AG10803 (cell line): ENCODE measurements at places on chromosomes 7 and 10.
A peak's percentile ranks its signal among the peaks of the same experiment; 100 is the strongest.

- no peak for DNase-seq
Measured at GRCh38 chr7:36928718-36929117, 204.4 kb upstream of the AOAH start.

DNA sequence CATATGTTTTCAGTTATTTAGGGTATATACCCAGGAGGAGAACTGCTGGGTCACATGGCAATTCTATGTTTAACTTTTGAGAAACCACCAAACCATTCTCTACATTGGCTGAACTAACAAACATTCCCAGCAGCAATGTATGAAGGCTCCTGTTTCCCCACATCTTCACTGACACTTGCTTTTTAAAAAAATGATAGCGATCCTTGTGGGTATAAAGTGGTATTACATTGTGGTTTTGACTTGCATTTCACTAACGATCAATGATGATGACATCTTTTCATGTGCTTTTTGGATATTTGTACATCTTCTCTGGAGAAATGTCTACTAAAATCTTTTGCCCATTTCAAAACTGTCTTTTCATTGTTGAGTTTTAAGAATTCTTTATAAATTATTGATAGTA, 51.2 kb upstream of the ANAPC16 start:
- peak; percentile 34 for DNase-seq

- no peak for DNase-seq
Measured at GRCh38 chr7:2814946-2815874, 28.9 kb downstream of the GNA12 start.

GRCh38 chr10:107104026-107104652, 60.4 kb downstream of the SORCS1 start:
- DNase-seq, result no peak

GRCh38 chr10:61642150-61642571, 20.6 kb upstream of the CABCOCO1 start:
- peak; percentile 12 for DNase-seq

DNA sequence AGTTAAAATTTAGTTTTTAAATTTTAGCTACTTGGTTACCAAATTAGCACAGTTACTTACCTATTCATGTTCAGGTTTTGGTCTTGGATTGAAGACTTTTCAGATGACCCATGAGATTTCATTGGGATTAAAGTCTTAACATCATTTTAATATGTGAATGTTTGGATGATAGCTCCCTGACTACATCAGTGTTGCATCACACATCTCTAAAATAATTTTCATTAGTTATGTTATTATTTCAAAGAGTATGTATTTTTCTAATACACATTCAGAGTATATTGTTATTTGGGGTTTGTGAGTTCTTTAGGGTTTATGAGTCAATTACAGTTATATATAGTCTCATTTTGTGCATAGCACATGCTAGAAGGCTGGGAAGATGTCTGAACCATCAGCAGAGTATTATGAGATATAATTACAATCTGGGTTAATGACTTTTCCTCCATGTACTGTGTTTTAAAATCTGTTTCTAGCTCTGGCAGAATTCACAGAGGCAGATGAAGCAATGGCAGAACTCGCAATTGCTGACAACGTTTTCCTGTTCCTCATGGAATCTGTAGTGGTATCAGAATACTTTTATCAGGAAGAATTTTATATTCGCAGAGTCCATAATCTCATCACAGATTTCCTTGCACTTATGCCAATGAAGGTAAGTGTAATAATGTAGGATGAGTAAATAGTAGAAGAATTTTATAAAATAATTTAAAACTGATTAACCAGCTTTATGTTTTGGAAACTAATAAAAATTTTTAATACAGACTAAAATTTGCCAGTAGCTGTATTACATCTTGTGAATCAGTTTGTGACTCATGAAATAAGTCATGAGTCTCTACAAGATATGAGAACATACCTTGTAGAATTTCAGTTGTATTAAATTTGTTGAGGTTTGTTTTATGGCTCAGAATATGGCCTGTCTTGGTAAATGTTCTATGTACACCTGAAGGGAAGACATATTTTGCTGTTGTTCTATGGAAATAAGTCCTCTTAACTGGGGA, 26.9 kb downstream of the NUP205 start:
- DNase-seq, result no peak

DNA sequence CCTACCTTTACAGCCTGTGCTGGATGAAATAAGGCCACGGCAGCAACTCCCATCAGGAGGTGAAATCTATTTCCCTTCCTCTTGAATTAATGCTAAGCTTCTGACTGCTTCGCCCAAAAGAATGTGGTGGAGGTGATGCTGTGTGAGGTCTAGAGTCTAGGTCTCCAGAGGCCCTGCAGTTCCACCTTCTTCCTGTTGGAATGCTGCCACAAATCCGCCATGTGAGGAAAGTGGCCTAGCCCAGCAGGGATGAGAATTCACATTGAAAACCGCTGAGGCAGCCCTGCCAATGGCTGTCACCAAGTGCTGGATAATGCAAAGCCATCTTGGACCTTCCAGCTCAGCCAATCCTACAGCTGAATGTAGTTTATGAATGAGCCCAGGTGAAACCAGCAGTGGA, 28.0 kb downstream of the RHOBTB1 start:
- no peak for DNase-seq

- no peak for DNase-seq
Measured at GRCh38 chr10:64286533-64286932, 765.3 kb downstream of the REEP3 start.

DNA sequence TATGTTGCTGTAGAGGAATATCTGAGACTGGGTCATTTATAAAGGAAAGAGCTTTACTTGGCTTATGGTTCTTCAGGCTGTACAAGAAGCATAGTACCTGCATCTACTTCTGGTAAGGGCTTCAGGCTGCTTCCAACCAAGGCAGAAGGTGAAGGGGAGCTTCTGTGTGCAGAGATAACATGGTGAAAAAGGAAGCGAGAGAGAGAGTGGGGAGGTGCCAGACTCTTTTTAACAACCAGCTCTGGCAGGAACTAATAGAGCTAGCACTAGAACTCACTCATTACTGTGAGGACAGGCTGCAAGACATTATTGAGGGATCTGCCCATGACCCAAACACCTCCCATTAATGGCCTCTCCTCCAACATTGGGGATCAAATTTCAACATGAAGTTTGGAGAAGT, 94.5 kb downstream of the KIF20B start:
- no peak for DNase-seq

GRCh38 chr7:41328544-41328943, 374.3 kb downstream of the INHBA start:
- DNase-seq, result peak; percentile 53

DNA sequence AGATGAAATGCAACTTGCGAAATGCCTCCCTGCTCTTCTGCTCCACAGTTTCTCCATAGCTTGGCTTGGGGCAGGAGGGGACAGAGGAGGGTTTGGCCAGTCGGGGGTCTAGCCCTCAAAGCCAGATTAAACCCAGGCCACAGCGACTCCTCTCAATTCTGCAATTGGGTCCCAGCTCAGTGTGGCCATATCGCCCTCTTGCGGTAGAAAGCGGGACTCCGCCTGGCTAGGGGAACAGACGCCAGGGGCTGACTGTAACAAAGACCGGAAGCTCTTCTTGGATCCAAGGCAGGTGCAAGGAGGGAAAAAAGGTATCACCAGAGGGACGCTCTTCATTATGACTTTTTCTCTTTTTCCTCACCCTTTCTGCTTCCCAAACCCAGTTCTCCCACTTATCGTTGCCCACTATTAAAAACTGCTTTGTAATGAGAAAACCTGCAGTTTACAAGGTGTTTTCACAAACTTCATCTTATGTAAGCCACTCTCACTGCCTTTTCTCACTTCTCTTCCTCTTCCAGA, 36.6 kb upstream of the TNPO3 start:
- DNase-seq, result peak; percentile 44

- DNase-seq, result peak; percentile 86
Measured at GRCh38 chr7:54788664-54789063, 29.7 kb upstream of the SEC61G start.

DNA sequence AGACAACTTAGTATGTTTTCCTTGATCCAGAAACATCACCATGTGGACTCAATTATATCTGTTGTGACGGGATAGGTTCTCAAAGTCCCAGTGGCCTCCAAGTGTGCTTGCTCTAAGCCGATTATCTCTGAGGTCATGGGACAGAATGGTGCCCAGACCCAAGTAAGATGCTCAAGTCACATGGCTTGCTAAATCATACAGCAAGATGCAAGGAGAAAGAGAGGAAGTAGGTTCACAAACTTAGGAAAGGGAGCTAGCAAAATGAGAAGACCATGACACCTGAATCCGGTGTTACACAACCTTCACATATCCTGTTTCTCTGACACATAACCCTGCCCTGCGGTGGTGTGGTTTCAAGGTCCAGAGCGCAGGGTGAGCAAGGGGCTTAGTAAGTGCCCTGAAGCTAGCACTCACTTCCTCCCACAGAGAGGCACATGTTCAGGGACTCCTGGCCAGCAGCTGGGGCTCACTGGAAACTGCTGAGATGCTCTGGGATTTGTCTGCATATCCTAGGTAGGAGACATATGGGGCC, 590.9 kb upstream of the ANKRD30A start:
- peak; percentile 83 for DNase-seq

- no peak for DNase-seq
Measured at GRCh38 chr10:129939416-129940275, 24.4 kb downstream of the EBF3 start.

DNA sequence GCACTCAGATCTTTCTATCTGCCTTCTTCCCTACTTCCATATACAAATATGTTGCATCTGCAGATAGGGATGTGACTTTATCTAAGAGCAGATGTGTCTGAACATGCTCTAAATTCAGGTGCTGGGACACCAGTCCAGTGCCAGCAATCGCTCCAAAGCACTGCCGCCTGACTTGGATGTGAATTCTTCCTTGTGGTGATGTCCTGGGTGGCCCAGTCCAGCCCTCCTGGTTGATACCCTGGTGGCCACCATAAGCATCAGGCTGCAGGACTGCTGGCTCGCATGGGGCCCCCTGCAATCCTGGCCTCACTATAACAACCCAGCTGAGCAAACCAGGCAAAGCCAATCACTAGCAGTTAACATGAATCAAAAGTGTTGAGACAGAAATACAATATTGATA, 149.2 kb upstream of the PDE1C start:
- no peak for DNase-seq

DNA sequence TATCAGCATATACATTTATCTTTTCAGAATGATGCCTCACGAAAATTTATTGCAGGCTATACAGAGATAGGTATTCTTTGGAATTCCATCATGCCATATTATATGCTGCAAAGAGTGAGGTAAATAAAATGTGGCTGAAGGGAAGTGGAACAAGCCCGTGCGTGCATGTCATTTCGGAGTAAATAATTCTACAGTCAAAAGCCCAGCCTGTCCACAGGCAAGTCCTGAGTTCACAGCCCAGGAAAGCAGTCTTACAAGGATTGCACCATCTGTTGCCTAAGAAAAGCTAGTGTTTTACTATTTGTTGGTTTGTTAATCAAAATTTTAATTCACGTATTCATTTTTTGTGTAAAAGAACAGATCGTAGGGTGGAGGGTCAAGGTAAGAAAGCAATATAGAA, 292.4 kb upstream of the AKR1E2 start:
- DNase-seq, result peak; percentile 72

DNA sequence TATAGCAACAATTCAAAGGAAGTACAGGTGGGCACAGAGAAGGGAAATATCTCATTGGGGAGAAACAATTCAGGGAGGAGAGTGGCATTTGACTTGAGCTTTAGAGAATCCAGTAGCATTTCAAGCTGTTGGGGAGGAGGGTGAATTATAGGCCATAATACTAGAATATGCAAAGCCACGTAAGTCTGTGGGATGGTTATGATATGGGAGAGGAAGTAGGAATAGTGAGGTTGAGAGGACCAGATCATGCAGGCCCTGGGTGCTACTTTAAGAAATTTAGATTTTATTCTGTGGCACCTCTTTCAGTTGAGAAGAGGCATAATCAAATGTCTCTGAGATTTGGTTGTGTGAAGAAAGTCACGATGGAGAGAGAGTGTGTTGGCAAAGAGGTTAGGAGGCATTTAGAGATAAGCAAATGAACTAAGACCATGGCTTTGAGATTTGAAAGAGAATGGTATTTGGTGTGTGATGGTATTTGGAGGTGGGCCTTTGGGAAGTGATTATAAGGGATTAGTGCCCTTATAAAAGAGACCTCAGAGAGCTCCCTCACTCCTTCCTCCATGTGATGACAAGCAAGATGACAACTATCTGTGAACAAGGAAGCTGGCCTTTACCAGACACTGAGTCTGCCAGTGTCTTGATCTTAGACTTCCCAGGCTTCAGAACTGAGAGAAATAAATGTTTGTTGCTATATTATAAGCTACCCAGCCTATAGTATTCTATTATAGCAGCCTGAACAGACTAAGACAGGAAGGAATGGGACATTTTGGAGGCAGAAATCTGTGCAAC, 15.1 kb downstream of the ADD3 start:
- no peak for DNase-seq

DNA sequence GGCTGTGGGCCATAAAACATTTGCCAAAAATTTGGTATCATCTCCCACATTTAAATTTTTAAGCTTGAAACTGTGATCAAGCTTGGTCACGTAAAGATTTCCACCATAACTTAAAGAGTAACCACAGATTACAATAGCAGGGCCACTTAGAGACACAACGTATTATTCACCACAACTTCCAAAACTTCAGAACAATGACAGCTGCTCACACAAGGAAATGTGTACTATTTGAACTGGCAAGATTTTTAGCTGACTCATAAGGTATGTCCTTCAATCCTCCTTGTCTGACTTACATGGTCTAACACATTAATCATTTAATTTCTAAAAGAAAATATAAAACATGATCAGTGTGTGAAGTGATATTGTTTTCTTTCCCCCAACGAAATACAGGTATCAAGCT, 234.5 kb downstream of the PARD3 start:
- DNase-seq, result peak; percentile 55

GRCh38 chr7:12684733-12685132, 2.7 kb upstream of the ARL4A start:
- no peak for DNase-seq

- DNase-seq, result no peak
Measured at GRCh38 chr7:25861601-25862260, 290.3 kb upstream of the NFE2L3 start.

DNA sequence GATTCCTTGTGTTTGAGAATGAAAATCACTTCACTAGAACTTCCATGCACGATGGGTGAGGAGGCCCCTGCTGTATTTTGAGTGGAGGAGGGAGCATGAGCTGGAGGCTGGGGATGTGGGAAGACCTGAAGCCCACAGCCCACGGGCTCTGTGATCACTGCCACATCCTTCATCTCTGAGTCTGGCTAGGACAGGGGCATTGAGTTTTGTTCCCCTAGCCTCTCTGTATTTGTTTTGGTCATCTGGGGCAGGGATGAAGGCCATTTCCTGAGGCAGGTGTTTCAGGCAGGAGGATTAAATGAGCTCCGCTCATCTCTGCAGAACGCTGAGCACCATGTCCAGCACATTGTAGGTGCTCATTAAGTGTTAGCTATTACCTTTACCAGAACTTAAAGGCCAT, 293.6 kb downstream of the GLRX3 start:
- no peak for DNase-seq

- DNase-seq, result no peak
Measured at GRCh38 chr7:131547589-131547988, 8.8 kb downstream of the PODXL start.

DNA sequence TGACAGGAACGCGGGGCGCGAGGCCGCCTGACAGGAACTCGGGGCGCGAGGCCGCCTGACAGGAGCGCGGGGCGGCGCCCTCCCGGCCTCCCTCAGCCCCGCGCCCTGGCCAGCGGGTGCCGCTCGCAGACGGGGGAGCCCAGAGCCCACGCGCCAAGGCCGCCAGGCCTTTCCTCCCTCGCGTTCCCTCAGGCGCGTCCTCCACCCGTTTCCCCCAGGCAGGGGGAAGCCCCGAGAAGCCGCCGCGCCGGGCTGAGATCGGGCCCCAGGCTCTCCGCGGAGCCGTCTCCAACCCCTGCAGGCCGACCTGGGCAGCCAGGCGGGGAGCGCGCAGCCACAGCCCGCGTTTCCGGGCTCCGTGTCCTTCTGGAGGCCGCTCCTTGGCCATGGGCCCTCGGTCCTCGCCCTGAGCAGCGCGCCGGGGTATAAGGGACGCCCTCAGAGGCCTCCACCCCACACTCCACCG, 17.7 kb downstream of the PTPRN2 start:
- DNase-seq, result no peak
